ENCODE measurements at places on chromosomes 5 and 9.

DNA sequence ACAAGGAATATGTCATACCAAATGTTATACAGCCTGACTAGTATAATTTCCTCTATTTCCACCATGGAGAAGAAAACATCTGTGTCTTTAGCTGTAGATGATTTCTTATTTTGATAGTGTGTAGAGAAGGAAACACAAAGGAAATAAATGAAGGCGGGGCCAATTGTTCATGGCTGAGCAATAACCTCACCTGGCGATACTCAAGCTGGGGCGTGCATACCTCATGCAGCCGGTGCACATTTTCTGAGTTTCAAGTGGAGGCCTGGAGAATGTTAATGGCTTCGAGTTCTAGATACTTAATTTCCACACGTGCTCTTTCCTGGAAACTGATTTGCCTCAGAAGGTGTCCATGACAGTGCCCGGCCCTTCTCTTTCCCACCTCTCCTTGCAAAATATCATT, 127.4 kb upstream of the TAF11L2 start:
- no peak for DNase-seq

- DNase-seq = no peak
Measured at GRCh38 chr9:81371824-81372223, 317.5 kb downstream of the TLE1 start.

DNA sequence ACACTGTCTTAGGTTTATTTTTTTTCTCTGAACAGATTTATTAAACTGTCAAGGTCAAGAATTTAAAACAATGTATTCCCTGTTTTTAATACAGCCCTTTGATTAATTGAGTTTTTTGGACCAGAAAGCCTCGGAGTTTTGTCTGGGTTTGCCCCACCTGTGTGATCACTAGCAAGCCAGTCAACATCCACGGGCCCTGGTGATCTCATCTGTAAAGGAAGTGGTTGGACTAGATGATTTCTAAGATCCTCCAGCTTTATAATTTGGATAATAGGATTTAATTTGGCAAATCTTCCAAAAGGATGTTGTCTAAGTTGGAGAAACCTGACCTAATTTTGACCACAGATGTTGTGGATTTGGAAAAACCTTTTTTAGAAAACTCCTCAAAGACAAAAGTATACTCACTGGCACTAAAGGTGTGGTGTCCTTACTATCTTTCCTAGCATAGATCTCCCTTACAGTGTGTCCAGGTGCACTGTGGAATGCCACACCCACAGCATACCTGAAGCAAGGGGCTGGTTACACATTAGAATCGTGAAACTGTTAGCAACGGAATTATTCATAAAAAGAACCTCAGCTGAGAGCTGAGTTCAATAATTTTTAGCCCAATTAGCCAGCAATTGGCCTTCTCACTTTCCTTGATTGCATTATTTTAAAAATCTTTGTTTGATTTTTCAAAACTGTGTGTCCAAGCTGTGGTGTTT, 195.6 kb upstream of the ELL2 start:
- no peak for DNase-seq

- DNase-seq = peak; percentile 6
Measured at GRCh38 chr5:54895816-54896341, 89.5 kb downstream of the ESM1 start.

DNA sequence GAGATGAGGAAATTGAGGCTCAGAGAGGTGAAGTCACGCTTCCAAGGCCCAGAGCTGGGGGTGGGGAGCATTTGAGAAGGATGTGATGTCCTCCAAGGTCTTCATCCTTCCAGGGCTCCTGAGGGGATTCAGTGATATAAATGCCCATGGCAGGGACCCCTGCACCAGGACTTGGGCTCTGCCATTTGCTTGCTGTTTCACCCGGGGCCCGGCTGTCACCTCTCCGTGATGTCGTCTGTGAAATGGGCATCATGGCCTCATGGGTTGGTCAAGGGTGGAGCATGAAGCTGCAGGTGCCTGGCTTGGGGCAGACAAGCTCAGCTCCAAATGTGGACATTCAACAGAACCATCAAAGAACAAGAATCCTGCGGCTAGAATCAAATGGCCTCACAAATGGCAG, 253.1 kb downstream of the PBX3 start:
- DNase-seq = no peak

GRCh38 chr9:34124099-34124498, 2.4 kb downstream of the DCAF12 start:
- DNase-seq = no peak

DNA sequence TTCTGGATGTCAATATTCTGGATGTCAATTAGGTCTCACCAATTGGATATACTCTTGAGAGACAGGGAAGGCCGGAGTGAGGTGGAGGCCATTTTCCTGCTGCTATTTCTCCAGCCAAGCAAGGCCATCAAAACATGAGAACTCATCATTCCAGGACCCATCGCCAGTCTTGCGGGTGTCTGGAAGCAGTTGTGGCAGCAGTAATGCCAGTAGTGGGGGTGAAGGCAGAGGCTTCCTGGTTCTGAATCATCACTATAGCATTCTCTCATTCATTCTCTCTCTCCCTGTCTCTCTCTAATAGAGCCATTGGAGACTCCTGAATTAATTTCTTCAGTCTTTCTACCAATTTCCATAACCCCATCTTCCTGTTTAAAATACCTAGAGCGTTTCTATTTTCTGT, 71.8 kb downstream of the EGFLAM start:
- DNase-seq = no peak

DNA sequence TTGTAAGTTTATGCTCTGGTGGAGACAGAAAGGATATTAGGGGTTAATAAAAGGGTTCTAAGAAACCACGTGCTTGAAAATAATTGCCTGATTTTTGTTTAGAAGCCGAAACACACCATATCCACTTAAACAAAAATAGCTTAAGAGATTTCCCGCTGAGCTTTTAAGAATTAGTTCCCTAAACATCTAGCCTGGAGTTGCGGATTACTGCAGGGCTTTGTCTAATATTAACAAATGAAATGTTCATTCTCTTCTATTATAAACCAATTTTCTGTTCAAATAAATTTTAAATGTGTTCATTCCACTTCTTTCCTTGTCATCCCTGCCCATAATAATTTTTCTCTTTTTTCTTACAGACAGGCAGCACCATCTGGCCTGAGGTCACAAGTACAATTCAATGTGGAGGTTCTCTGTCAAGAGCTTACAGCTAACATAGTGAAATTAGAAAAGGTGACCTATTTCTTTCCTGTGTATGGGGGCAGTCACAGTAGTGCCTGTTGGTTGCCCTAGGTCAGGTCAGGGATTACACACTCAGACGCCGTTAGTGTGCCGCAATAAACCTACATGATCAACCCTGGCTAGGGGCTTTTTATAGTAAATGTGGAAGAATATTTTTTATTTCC, 65.3 kb downstream of the GRAMD2B start:
- DNase-seq = no peak

GRCh38 chr5:131795228-131795627, 1.6 kb downstream of the FNIP1 start:
- DNase-seq = no peak

GRCh38 chr5:58974083-58974482, 391.2 kb downstream of the RAB3C start:
- no peak for DNase-seq

DNA sequence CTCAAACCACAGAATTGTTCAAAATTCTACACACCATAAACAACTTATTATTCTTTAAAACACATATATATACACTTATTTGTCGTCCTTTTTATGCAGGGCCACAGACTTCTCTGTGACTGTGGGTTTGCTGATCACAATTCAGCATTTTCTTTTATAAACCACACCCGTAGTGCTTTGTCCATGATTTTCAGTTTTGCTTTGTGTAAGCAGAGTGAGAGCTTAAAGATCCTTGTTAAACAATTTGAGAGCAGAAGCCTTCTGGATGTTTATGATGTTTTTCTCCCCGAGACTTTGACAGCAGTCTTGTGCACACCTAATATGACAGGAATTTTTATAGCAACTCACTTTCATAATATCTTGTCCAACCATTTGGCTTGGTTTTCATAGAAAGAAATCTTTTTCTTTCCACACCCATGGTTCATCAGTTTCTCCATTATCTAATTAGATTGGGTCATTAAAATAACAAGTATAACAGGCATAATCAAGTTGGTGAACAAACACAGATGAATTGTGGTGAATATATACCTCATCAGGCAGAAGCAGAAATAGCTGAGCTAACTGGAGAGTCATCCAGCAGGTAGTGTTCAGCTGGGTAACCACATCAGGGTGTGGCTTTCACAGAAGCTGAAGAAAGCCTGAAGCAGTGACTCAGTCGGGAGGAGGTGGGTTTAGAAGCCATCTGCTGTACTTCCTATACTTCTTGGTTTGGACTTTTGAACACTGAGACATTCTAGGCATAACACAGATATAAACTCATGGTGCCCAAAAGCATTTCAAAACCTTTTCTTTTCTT, 232.8 kb downstream of the DOCK8 start:
- DNase-seq = peak; percentile 88

DNA sequence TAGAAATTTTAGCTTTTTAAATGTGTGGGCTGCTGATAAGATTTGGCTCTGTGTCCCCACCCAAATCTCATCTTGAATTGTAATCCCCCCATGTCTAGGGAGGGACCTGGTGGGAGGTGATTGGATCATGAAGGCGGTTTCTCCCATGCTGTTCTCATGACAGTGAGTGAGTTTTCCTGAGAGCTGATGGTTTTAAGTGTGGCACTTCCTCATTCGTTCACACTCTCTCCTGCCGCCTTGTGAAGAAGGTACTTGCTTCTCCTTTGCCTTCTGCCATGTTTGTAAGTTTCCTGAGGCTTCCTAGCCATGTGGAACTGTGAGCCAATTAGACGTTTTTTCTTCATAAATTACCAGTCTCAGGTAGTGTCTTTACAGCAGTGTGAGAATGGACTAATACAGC, 127.8 kb upstream of the MVB12B start:
- DNase-seq = no peak

GRCh38 chr5:76715736-76716455, at the start of gene F2R:
F2R (plus strand) TSS chr5:76716126; CDS start chr5:76716308, 182 bp downstream.
- peak; percentile 56 for DNase-seq

GRCh38 chr9:89605465-89606048, 745 bp downstream of the GADD45G start:
- DNase-seq = peak; percentile 37

GRCh38 chr9:135515083-135515951, 5.9 kb upstream of the LCN1 start:
- DNase-seq = no peak

- DNase-seq = no peak
Measured at GRCh38 chr9:119004618-119004990, 364.6 kb downstream of the BRINP1 start.

- peak; percentile 48 for DNase-seq
Measured at GRCh38 chr9:32581512-32582143, 8.7 kb upstream of the NDUFB6 start.

GRCh38 chr5:160375166-160375565, 4.7 kb upstream of the C1QTNF2 start:
- no peak for DNase-seq

DNA sequence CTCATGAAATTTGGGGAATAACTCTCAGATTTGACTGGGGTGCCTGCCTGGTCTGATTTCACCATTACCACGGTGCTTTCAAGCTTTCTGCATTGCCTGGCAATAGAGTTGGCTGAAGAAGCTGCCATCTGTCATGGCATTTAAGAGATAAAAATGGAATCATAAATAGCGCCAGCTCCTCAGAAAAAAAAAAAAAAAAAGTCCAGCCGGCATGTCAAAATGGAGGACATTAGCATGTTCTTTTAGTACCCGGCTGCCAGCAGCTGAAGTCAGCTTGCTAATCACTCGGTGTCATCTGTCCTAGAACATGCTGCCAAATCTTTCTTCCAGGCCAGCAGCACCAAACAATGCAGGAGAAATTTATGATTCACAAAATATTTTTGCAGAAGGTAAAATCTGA, 57.7 kb upstream of the CER1 start:
- DNase-seq = no peak

DNA sequence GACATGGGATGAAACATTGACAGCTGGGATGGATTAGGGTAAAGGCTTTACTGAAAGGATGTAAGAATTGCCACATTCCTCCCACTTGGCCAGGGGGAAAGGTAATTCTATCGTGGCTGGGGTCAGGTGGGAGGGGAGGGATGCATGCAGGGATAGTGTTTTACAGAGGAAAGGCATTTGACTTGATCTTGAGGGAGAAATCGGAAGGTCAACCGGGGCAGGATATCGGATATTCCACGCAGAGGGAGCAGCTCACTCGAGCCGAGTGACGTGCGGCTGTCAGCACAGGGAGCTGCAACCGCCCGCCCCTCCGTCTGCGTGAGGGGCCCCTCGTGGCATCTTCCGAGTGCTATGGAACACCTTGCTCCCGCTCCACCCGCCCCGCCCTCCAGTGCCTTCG, 63.4 kb upstream of the ADAMTS2 start:
- DNase-seq = no peak

DNA sequence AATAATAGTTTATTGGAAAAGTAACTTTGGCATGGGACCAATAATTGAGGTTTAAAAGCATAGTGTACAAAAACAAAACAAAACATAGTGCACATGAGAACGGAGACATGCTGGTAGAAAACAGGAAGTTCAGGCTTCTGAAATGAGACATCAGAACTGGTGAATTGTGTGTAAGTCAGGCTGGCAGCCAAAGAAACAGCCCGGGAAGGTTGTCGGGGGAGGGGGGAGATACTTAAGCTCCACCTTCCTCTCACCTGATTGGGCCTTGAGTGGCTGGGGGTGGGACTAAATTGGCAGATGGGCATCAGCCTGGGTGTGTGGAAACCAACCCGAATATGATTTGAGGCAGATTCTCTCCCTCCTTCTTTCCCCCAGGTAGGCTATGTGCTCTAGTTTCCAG, 256.3 kb downstream of the SMARCA2 start:
- no peak for DNase-seq

DNA sequence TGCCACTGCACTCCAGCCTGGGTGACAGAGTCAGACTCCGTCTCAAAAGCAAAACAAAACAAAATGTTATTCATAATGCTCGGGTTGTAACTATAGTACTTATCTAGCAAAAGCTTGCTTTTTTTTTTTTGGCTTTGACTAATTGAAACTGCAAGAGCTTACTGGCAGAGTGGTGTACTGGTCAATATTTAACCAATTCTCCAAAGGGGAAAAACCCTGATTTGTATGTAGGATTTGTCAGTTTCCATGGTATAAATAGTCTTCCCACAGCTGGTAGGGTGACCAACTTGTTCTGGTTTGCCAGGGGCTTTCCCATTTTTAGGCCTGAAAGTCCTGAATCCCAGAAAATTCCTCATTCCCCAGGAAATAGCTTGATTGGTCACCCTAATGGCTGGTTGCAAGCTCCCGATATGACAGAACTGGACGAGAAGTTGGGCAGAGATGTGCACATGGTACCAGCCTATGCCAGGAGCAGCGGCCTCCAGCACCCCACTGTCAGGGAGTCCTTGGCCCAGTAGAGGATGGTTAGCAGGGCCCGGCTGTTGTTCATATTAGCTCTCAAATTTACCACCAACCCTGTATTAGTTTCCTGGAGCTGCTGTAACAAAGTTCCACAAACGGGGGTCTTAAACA, 58.0 kb downstream of the FXN start:
- no peak for DNase-seq

DNA sequence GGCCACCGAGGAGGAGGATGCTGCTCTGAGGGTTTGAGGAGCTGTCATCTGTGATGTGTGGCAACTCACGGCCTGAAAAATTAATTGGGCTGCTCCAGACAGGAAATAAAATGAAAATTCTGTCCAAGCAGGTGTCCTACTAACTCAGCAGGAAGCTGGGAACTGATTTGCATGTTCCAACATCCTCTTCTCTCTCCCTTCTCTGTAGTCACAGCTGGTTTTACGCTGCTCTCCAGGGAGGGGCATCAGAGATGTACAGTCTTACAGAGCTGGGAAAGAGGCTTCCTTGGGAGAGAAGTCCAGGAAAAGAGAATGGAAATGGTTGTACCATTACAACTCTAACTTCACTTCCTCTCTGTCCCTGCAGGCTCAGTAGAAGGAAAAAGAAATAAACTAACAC, 24.2 kb upstream of the SIL1 start:
- DNase-seq = no peak

Data from CD4-positive, alpha-beta T cell treated with Interleukin-4 for 4 hours (primary cell).